Activated naive CD8-positive, alpha-beta T cell treated with anti-CD3 and anti-CD28 coated beads for 36 hours (primary cell): ENCODE measurements at places on chromosomes 11 and 22. TPM values are rescaled to one million over a fixed set of nuclear protein-coding genes. Genes with fewer than 3 reads are reported as not detected.

DNA sequence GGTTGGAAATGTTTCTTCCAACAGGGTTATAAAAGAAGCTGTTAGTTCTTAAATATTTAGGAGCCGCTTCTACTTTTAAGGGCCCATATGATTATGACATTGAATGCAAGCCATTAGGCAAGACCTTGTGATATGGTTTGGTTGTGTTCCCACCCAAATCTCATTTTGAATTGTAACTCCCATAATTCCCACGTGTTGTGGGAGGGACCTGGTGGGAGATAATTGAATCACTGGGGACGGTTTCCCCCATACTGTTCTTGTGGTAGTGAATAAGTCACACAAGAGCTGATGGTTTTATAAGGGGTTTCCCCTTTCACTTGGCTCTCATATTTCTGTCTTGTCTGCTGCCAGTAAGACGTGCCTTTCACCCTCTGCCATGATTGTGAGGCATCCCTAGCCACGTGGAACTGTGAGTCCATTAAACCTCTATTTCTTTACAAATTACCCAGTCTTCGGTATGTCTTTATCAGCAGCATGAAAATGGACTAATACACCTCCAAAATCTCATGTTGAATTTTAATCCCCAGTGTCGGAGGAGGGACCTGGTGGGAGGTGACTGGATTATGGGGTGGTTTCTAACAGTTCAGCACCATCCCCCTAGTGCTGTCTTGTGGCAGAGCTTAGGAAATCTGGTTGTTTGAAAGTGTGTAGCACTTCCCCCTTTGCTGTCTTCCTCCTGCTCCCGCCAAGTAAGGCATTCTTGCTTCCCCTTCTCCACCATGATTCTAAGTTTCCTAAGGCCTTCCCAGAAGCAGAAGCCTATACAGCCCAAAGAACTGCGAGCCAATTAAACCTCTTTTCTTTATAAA is 4.3 kb downstream of the CD59 start:
- DNase-seq, result peak; percentile 34

GRCh38 chr22:48106715-48107259 is 1344.3 kb downstream of the TBC1D22A start:
- DNase-seq, result no peak

- peak; percentile 16 for DNase-seq
Observed at GRCh38 chr11:75100314-75100713, 3.6 kb upstream of the OR2AT4 start.

- DNase-seq, result no peak
Observed at GRCh38 chr11:12125609-12126149, 15.3 kb downstream of the MICAL2 start.

DNA sequence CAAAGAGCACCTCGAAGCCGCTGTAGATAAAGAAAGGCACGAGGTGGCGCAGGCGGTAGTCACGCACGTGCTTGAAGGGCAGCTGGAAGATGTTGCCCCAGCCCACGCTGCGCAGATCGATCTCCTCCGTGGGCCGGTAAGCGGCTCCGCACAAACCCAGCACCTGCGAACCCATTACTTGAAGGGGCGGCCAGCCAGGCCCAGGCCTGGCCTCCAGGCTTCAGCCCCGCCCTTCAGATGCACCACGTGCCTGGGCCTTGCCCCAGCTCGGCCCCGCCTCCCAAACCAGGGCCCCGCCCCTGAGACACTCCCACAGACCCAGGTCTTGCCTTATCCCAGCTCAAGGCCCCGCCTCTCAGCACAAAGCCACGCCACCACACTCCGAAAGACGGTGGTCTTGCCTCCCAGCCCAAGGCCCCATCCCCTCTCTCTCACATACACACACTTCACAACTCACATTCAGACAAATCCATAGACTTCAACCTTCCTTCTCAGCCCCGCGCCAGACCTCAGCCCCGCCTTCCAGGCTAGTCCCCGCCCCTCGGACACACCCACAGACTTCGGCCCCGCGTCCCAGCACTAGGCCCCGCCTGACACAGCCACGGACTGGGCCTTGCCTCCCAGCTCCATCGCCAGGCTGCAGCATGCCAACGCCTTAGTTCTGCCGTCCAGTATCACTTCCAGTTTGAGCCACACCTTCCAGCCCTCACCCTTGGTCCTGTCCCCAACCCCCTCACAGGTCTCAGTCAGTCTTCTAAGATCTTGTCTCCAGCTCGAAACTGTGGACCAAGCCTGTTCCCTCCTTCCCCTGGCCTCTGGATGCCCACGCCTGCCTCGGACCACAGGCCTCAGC is 7.0 kb downstream of the UNC93B1 start:
- DNase-seq, result peak; percentile 61

DNA sequence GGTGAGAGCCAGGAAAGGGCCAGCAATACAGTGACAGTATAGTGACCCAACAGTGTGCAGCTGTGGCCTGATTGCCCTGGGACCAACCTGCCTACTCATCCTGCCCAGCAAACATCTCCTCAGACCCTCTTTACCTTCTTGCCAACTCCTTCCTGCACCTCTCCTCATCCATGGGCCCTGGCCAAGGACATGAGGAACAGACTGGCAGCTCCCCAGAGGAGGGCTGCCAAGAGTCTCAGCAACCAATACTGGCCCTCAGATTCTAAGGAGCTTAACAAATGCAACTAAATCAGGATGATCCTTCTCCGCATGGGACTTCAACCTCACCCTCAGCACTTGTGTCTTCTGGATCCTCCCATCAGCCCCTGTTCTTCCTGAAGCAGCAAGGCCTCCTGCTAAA is 77.0 kb downstream of the RPL27A start:
- DNase-seq, result no peak

- DNase-seq, result no peak
Observed at GRCh38 chr22:37626144-37626543, 13.3 kb upstream of the SH3BP1 start.

GRCh38 chr11:9619004-9619403 is 44.9 kb upstream of the SWAP70 start:
- no peak for DNase-seq

GRCh38 chr22:34096770-34097169 is 176.5 kb upstream of the LARGE1 start:
- no peak for DNase-seq

DNA sequence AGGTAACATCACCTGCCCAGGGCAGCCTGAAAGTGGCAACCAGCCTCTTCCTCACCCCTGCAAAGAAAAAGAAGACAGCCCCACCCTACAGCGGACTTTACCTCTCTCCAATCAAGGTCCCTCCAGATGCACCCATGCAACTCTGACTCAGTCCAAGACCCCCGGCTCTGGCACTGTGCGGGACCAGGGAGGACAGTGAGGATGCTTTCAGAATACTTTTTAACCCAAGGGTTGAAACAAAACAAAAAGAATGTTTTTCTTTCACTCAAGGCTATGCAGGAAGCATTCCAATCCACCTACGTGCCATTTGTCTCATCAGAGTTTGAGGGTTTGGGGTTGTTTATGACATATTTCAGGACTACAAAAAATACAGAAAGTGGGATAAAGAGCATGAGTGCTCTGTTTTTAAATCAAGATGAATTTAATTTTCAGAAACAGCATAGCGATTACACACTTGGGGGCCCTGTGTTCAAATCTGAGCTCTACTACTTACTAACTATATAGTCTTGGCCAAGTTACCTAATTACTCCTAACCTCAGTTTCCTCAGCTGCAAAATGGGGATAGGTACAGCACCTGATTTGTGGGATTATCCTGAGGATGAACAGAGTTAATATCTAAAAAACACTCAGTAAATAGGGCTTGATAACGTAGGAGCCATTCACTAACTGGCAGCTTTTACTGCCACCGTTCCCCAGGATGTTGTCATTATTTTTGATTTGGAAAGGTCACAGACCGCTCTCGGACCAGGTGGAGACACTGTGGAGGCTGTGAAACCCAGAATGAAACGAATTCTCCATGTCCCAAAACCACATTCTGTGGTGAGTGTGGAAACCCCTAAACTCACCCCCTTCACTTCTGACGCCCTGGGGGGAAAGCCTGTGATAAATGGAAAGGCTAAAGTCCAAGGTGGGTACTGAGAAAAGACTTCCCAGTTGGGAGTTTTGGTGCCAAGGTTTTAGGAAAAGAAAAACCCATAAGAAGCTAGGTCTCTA is 5.6 kb downstream of the PLAAT3 start:
- DNase-seq, result peak; percentile 22

DNA sequence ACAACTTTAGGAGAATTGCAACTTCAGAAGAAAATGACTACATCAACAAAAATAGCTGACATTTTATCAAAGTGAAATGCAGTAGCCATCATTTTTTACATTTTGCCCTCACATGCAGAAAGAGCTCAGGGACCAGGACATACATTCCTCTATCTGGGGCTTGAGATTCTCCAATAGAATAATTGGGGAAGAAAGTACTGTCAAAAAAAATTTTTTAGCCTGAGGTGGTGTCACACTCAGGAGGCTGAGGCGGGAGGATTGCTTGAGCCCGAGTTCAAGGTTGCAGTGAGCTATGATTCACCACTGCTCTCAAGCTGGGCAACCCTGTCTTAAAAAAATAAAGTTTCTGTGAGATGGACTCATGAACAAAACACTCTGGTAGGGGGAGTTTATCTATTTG is 32.2 kb upstream of the DEPDC7 start:
- no peak for DNase-seq

DNA sequence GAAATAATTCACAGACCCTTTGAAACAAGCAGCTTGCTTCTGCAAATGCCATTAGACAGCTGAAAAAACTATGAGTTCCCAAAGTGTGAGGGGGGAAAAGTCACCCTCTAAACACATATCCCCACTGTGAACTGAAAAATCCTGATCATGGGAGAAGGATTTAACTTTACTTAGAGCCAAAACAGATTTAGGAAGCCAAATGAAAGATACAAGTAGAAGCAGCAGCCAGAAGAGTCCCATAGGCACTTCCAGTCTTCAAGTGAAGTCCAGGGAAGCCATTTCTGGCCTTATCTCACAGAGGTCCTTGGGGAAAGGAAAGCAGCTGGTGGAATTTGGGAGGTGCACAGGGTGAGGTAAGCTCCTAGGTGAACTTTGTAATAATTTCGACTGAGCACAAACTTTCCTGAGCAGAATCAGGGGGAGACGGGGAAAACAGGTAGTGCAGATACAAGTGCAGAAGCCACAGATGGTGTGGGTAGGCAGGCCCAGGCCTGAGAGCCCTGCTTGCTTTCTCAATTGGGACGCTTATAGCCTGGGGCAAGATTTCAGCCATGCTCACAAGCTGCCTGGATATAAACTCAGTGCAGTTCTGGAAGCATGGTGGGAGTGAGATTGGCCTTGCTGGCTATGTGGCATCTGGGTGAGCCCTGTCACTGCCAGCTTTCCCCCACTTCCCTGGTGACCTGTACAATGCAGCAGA is 44.8 kb downstream of the GAS2 start:
- no peak for DNase-seq

DNA sequence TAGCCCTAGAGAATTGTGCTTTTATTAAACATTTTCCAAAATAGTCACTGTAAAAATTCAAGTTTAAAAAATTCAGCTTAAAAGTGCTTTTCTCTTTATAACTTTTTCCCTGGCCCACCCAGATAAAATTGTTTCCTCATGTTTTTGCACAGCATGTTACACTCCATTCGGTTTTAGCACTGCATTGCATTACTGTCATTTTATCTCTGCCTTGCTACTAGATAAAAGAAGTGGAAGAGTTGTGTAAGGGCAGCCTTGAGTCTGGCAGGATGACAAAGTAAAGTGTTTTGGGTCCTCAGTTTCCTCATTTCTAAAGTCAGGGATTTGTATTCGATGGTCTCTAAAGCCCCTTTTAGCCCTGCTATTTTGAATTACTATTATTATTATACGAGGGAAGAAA is 99.8 kb downstream of the ATM start:
- no peak for DNase-seq

GRCh38 chr11:72257570-72257969 is 13.6 kb upstream of the PHOX2A start:
- DNase-seq, result no peak

GRCh38 chr11:32830796-32831195 is 1.1 kb downstream of the PRRG4 start:
- DNase-seq, result no peak

GRCh38 chr11:11463405-11463804 is 110.4 kb upstream of the CSNK2A3 start:
- DNase-seq, result no peak

DNA sequence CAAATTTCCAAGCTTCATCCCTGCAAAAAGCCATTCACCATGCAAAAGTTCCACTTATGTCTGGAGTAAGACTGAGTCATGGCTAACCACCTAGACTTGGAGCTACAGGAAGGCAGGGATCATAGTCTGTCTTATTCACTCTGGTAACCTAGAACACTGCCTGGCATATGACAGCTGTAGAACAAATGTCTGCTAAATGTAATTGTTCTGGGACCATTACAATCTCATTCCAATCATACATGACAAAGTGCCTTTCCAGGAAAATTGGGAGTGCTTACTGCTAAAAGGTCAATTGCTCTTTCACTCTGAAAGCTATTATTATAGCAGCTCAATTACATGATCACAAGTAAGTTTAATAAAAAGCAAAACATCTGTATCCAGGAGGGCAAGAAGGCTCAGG is 99.1 kb upstream of the CHRM4 start:
- DNase-seq, result no peak

GRCh38 chr22:24247011-24247507 is 2.2 kb upstream of the GGT5 start:
- no peak for DNase-seq

GRCh38 chr11:67613960-67614715 is 7.4 kb downstream of the NDUFV1 start:
- DNase-seq, result peak; percentile 80

DNA sequence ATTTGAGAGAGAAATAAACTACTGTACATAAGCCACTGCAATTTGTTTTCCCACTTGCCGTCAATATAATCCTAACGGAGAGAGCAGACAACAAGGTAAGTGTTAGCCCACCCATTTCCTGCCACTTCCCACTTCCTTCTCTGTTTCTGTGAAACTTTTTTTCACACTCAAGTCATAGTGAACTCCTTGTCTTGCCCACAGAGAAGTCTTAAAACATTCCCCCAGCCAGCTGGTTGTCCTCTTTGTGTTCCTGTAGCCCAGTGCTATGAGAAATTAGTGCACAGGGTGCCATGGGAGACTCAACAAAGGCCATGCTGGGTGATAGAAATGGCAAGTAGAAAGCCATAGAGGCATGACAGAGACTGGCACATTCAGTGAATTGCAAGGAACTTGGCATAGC is 208.6 kb downstream of the BLID start:
- DNase-seq, result no peak

- peak; percentile 13 for DNase-seq
Observed at GRCh38 chr22:44025171-44026065, 1.3 kb downstream of the PARVB start.

Gene SGSM1
- total RNA-seq, result 0.04 TPM

Gene SCGB1D2
- total RNA-seq, result not detected

Gene GDPD4
- total RNA-seq, result not detected

Gene KDM4D
- total RNA-seq, result 2.4 TPM

Gene NPTXR
- total RNA-seq, result 0.85 TPM

Gene PLAAT5
- 0.18 TPM for total RNA-seq

Gene FGF19
- total RNA-seq, result not detected

Gene MS4A12
- total RNA-seq, result not detected

Gene EIF4ENIF1
- 31.3 TPM for total RNA-seq

Gene SMIM35
- total RNA-seq, result not detected

Gene KRTAP5-10
- not detected for total RNA-seq
